M059J (cell line): ENCODE measurements at places on chromosomes 13 and 19.

DNA sequence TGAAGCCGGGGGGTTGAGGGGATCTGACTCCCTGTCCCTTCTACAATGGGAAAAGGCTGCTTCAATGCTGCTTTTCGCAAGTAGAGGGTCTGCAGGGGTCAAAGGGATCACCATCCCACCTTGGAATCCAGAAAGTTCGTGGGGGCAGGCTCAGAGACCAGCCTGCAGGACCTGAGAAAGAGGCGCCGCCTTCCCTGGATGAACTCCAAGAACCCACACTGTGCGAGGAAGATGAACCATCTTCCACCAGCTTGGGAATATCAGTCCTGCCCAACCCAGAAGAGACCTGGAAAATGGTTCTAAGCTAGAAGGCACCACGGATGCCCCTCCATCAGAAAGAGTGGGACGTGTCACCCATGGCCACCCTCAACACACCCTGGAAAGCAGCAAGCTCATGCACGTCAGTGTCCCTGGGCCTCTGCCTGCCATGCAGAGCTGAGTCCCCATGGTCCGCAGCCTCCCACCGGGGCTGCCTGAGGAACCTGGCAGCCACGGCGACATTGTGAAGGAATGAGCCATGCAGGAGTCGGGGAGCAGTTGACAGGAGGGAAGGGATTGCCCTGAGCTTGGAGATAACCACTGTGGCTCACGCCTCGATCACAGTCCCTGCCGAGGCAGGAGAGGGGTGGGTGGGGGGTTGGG, 14.6 kb downstream of the RAB3D start:
- no peak for DNase-seq

GRCh38 chr19:13425151-13425550, 81.1 kb downstream of the CACNA1A start:
- peak; percentile 85 for DNase-seq

DNA sequence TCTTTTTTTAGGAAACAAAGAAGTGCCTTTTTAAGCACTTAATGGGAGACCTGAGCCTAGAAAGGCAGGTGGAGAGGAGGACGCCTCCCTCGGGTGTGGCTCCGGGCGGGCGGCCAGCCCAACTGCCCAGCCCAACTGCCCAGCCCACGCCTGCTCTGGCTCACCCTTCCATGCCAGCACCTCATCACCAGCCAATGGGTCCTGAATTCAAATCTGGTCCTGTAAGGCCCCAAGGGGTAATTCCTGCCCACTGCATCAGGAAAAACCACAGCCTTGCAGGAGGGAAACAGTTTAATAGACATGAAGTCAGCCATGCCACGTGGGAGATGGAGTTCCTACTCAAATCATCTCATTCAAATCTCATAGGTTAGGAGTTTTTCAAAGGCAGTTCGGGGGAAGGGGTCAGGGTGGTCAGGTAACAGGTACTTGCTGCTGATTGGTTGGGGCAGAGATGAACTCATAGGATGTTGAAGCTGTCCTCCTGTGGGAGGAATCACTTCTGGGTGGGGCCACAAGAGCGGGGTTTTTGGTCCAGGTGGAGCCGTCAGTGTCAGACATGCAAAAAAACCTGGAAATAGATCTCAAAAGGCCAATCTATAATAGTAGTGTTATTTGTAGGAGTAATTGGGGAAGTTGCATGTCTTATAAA, 64.9 kb downstream of the HSPH1 start:
- DNase-seq = peak; percentile 4

- no peak for DNase-seq
Observed at GRCh38 chr13:95484052-95484451, 68.5 kb upstream of the CLDN10 start.

DNA sequence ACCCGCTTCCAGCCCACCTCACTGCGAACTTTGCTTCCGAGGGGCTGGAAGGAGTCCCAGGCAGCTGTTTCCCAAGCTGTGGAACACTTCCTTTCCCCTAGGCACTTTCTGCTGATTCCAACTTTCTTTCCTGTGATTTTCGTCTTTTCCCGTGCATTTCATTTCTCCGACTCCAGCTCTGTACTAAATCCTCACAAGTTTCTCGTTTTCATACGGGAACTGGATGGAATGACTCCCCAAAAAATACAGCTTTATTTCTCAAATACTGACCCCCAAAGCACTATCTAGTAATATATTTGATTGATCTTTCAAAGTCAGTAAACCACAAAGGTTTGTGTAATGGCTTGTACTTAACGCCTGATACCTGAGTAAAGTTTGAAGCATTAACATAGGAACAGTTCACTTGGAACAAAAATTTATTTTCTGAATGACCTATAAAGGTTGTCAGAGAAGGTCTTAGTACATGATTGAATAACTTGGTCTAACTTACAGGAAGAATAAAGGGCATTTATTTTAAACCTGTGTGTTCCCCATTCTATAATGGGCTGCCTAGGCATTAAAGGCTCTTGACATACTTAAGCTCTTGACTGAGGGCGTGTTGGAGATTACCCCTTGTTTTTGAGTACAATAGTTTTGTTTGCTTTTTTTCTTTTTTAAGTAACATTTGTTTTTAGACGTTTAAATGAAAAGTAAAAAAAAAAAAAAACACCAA, 1.3 kb upstream of the PCDH9 start:
- DNase-seq = no peak

GRCh38 chr13:109204252-109204651, 574.8 kb downstream of the MYO16 start:
- no peak for DNase-seq

- no peak for DNase-seq
Observed at GRCh38 chr19:42497492-42498168, 30.7 kb downstream of the CEACAM1 start.

GRCh38 chr19:16584248-16585093, 12.3 kb upstream of the SLC35E1 start:
- peak; percentile 87 for DNase-seq

DNA sequence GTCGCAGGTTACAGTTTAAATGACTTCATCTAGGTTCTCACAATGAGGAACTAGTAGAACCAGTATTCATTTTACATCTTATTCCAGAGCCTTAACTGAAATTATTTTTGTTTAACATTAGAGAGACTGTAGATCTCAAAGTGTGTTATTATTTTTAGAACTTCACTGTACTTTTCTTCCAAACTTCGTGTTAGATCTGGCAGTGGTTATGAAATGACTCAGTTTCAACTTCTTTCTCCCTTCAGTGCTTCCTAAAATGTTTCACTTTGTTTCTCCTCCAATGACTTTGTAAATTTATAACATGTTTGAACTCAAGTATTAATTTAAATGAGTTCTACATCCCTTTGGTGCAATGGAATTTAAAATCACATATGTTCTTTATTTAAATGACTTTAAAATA, 139.3 kb downstream of the PCDH9 start:
- DNase-seq = no peak

DNA sequence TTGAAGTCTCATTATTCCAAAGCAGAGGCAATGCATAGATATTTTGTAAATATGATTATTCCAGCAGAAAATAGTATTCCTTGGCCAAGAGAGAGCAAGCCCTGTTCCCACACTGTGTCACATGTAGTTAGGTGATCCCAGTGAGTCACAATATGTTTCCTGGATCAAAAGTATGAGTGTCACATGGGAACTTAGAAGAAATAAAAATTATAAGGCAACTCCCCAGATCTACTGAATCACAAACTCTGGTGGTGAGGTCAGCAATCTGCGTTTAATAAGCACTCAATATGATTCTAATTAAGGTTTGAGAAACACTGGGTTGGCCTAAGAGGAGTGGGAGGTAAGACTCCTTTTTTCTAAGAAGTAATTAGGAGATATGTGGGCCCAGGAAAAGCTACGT, 1504.5 kb upstream of the PCDH20 start:
- no peak for DNase-seq

DNA sequence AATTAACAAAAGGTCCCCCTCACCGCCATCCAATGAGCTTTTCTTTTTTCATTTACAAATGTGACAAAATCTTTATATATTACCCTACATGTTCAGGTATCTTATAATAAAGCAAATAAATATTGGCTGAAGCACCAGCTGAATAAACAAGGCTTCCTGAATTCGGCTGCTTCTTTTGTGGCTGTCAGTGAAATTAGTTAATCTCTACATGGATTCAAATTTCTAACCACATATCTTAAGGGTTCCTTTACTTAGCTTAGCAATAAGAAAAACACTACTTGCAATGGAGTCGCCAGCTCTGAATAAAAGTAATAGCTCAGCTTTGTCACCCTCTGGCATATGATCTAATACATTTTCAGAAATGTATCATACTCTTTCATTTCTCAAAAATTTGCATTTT, 104.3 kb downstream of the CCNA1 start:
- no peak for DNase-seq

DNA sequence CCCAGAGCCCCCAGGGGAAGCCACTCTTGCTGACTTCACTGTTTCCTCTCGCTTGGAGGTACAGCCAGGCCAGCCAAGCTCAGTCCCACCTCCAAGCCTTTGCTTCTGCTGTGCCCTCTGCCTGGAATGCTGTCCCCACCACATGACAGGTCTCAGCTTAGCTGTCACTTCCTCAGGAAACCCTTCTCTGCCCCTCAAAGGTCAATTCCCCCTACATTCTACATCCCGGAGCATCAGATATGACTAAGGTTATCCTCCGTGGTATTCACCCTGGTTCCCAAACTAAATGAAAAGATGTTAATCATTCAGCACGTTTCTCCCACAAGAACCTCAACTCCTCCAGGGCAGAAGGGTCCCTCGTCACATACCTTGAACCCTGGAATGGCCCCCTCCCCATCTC, 53.5 kb downstream of the PTPRS start:
- peak; percentile 75 for DNase-seq

- peak; percentile 77 for DNase-seq
Observed at GRCh38 chr13:33275916-33276315, 9.6 kb downstream of the STARD13 start.

GRCh38 chr19:39428283-39429112, 7.3 kb downstream of the RPS16 start:
- peak; percentile 62 for DNase-seq

DNA sequence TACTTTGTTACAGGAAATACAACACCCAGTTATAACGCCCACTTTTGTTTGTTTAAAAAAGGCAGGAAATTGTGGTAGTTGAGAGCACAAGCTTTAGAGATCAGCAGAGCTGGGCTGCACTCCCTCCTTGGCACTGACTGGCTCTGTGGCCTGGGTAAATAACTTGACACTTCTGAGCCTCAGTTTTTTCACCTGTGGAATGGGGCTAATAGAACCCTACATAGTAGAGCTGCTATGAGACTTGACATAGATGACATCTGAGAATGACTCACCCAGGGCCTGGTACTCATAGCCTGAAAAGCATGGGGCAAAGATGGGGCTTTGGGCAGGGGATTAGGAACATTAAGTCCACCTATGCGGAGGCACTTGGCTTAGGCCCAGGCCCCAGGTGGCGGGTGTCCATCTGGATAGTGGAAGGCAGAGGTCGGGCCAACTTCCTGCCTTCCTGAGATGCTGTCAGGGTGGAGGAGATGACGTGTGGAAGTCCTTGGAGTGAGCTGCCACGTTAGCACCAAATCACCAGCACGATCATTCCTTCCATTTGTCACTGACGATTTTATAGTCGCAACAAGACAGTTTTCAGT, 159.1 kb downstream of the KATNAL1 start:
- no peak for DNase-seq

GRCh38 chr13:32310134-32310706, 4.9 kb downstream of the ZAR1L start:
- peak; percentile 55 for DNase-seq

GRCh38 chr13:28753208-28753892, 34.6 kb upstream of the SLC46A3 start:
- DNase-seq = peak; percentile 92

DNA sequence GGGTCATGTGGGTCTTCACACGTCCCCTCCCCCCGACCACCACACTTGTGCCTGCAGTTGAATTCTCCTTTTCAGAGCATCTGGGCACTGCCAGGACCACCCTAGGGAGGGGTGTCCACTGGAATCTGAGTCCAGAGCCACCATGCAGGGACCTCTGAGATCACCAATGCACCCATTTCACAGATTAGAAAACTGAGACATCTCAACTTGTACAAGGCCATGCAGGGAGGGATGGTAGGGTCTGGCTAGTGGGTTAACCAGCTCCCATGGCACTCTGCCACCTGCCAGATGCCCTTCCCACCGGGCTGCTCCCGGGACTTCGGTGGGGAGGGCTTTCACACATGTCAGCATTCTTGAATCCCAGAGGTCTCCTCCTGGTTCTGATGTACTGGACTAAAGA, 44.3 kb upstream of the C19orf12 start:
- DNase-seq = no peak

DNA sequence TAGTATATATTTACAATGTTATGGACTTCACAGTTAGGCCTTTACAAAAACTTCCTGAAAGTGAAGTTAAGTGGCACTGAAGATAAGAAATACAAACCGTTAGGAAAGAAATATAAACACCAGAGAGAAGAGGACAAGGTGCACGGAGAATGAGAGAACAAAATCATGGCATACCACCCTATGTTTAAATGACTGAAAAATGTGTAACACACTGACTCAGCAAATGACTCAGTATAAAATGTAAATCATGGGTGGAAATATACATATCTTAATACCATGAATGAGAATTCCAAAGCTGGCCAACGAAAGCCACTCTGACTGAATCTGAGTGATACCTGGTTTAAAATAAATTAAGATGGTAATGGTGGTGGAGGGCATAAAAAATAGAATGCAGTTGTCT, 260.8 kb downstream of the DNAJC15 start:
- DNase-seq = peak; percentile 40

DNA sequence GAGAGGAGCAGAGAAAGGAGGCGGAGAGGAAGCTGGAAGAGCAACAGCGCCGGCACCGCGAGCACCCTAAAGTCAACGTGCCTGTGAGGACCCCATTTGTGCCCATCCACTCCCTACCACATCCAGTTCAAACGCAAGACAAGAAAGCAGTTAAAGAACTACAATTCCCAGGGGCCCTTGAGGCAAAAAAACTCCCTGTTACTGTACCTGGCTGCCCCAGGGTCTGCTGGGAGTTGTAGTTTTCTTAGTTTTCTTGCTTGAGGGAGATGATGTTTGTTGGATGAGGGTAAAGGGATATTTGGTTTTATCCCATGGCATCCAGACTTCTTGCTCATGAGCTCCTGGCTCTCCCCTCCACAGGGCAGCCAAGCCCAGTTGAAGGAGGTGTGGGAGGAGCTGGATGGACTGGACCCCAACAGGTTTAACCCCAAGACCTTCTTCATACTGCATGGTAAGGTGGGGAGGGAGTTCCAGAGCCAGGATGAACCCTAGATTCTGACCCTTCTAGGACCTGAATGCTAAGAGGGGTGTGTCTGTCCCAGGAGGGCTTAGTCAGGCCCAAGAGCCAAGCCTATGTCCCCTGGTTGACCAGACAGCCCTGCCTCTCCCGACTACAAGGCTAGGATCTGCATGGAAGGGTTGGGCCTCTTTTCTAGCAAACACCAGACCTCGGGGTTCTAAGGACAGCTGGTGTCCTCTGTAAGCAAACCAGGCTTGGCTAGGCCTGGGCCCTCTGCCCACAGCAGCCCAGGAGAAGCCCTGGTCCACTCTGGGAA, 13.2 kb downstream of the NUCB1 start:
- peak; percentile 50 for DNase-seq

GRCh38 chr13:76016799-76017400, 380.8 kb downstream of the LMO7 start:
- DNase-seq = peak; percentile 40
